ENCODE measurements at places on chromosomes 1 and 21. TPM values are rescaled to one million over a fixed set of nuclear protein-coding genes. Genes with fewer than 3 reads are reported as not detected.

- H3K4me1 ChIP-seq, result peaks cover 25% of the 10 kb centered on the region
- H3K27ac ChIP-seq, result peak overlapping the region; percentile 75
- H3K4me3 ChIP-seq, result no peak overlapping the region
- peak; percentile 41 for DNase-seq
These were observed 7.0 kb downstream of the ADORA3 start for GRCh38 chr1:111496398-111496797.

- peak; percentile 83 for DNase-seq
- peaks cover 38% of the 10 kb centered on the region for H3K4me1 ChIP-seq
- peaks cover 91% of the 10 kb centered on the region for H3K36me3 ChIP-seq
- H3K4me3 ChIP-seq, result peak overlapping the region; percentile 84
These were observed 5.8 kb downstream of the IFI16 start for GRCh38 chr1:159015440-159015909.

The MCOLN3 gene
- total RNA-seq, result 0.25 TPM

The RPE65 gene
- not detected for total RNA-seq

The RAB3B gene
- 0.11 TPM for total RNA-seq

All from activated CD8-positive, alpha-beta T cell treated with anti-CD3 and anti-CD28 coated beads for 36 hours (primary cell).